Osteocyte (in vitro differentiated cells): ENCODE measurements at places on chromosomes 1 and 21. TPM values are rescaled to one million over a fixed set of nuclear protein-coding genes. Genes with fewer than 3 reads are reported as not detected.

EVA1C gene
- total RNA-seq, result 3.0 and 3.2 TPM in 2 replicates

DNA sequence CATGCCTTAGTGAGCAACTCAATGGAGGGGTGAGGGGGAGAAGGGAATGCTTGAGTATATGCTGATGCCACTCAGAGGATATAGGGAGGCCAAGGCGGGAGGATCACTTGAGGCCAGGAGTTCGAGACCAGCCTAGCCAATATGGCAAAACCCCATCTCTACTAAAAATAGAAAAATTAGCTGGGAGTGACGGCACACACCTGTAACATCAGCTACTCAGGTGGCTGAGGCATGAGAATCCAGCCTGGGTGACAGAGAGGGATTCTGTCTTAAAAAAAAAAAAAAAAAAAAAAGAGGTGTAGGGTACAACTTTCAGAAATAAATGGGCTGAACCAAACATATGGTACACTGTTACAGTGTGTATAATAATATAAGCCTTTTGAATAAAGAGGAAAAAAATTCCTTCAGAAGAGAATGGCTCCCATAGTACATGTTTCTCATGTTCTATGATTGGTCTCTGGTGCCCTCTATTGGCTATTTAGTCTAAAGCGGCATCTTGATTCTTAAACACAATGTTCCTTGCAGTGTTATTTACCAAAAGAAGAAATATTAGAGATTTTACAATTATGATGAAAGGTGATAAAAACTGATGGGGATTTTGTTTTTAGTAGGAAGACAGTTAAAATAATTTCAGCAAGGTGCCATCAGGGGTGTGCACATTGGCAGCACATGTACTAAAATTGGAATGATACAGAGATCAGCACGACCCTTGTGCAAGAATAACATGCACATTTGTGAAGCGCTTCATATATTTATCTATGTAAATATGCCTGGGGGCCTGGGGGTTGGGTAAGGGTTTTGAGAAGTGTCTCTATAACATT, 109.8 kb downstream of the PATJ start:
- H3K4me3 ChIP-seq, result no peak overlapping the region
- no peak for DNase-seq
- H3K27me3 ChIP-seq, result no peaks in the 10 kb centered on the region
- H3K4me1 ChIP-seq, result peaks cover 16% of the 10 kb centered on the region
- H3K36me3 ChIP-seq, result no peaks in the 10 kb centered on the region

- H3K36me3 ChIP-seq, result no peaks in the 10 kb centered on the region
- no peaks in the 10 kb centered on the region for H3K4me1 ChIP-seq
- no peak for DNase-seq
- peaks cover 38% of the 10 kb centered on the region for H3K27me3 ChIP-seq
- no peak overlapping the region for H3K4me3 ChIP-seq
Measured at GRCh38 chr1:215076322-215076721, 6.2 kb upstream of the KCNK2 start.

DNA sequence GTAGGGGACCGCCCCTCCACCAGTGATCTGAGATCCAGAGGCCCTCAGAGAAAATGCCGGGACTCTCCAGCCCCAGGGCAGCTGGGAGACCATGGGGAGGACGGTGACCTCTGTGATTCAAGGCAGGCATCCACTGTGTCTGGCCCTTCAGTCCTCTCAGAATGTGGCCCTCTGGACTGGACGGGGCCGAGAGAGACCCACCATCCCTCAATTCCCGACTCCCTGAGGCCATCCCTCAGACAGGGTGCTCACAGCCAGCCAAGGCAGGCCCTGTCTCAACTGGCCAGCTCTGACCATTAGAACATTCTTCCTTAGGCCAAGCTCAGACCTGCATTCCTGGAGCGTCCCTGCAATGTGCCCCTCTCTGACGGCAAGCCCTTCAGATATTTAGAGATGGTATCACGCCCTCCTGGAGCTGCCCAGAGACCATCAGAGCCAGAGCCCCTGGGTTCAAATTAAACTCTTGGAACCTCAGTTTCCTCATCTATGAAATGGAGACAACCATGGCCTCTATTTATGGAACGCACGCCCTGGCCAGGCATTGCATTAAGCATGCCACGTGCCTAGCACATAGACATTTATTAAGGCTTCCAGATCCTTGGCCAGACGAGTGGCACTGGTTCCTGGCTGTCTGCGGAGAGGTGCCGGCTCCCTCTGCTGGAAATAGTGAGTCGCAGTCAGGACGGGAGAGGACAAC, 9.6 kb upstream of the EPS8L3 start:
- no peaks in the 10 kb centered on the region for H3K27me3 ChIP-seq
- no peak overlapping the region for H3K27ac ChIP-seq
- DNase-seq, result peak; percentile 93
- no peaks in the 10 kb centered on the region for H3K36me3 ChIP-seq
- peaks cover 12% of the 10 kb centered on the region for H3K4me1 ChIP-seq

DNA sequence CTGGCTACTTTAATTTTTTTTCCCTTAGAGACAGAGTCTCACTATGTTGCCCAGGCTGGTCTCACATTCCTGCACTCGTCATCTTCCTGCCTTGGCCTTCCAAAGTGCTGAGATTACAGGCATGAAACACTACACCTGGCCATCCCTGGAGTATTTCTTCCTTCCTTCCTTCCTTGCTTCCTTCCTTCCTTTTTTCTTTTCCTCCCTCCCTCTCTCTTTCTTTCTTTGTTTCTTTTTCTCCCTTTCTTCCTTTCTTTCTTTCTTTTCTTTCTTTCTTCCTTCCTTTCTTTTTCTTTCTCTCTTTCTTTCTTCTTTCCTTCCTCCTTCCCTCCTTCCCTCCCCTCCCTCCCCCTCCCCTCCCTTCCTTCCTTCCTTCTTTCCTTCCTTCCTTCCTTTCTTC, 46.4 kb upstream of the PM20D1 start:
- no peaks in the 10 kb centered on the region for H3K4me1 ChIP-seq
- no peak overlapping the region for H3K27ac ChIP-seq

DNA sequence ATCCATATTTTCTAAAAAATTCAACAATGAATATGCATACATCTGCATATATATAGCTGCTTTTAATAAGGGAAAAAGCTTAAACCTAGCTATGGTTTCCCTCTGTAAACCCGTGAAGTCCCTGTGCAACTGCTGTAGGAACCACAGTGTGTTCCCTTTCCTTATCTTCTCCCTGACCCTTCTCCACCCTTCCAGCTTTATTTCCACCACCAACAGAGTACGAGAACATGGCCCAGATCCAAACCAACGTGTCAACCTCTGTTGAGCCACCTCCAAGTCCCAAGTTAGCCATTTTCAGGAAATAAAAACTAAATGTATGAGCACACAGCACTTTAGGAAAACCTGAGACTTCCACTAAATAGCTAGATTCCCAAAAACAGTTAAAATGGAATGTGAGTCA, 20.3 kb downstream of the SUSD4 start:
- no peak for DNase-seq
- H3K27me3 ChIP-seq, result peaks cover 5% of the 10 kb centered on the region
- H3K36me3 ChIP-seq, result no peaks in the 10 kb centered on the region
- H3K4me3 ChIP-seq, result no peak overlapping the region
- no peak overlapping the region for H3K27ac ChIP-seq

GRCh38 chr1:8113262-8114220, 87.4 kb upstream of the ERRFI1 start:
- DNase-seq, result no peak
- peaks cover 58% of the 10 kb centered on the region for H3K4me1 ChIP-seq
- H3K36me3 ChIP-seq, result peaks cover 3% of the 10 kb centered on the region
- peak overlapping the region; percentile 88 for H3K27ac ChIP-seq

TMEM269 gene
- total RNA-seq, result 0.21 and 0.67 TPM in 2 replicates

- peaks cover 23% of the 10 kb centered on the region for H3K27me3 ChIP-seq
- DNase-seq, result no peak
- no peak overlapping the region for H3K4me3 ChIP-seq
- no peak overlapping the region for H3K27ac ChIP-seq
- peaks cover 12% of the 10 kb centered on the region for H3K4me1 ChIP-seq
Measured at GRCh38 chr1:203034422-203035110, 8.3 kb downstream of the PPFIA4 start.

GRCh38 chr1:154833209-154833608, 36.9 kb downstream of the KCNN3 start:
- no peaks in the 10 kb centered on the region for H3K36me3 ChIP-seq
- peaks cover 24% of the 10 kb centered on the region for H3K27me3 ChIP-seq
- H3K27ac ChIP-seq, result no peak overlapping the region
- no peak for DNase-seq
- H3K4me3 ChIP-seq, result no peak overlapping the region

TAS1R3 gene
- total RNA-seq, result 0.57 and 0.97 TPM in 2 replicates

CASQ2 gene
- total RNA-seq, result not detected in 2 replicates

DNA sequence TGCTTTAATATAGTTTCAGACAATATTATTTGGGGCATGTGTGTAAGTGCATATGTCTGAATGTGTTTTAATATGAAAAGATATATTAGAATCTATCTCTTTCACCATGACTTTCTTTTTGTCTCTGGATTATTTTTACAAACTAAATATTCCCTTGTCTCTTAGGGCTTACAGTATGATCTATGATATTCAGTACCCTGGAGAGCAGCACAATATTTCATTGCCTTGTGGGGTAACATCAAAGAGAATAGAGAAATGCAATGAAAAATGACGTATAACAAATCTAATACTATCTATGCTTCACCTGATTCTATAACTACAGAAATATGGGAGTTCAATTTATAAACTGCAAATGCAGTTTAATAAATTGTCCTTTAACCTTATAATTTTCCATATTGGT, 2084.5 kb downstream of the MRPL39 start:
- no peak overlapping the region for H3K27ac ChIP-seq
- H3K27me3 ChIP-seq, result no peaks in the 10 kb centered on the region
- H3K4me1 ChIP-seq, result no peaks in the 10 kb centered on the region
- no peak for DNase-seq
- no peaks in the 10 kb centered on the region for H3K36me3 ChIP-seq

AMY2A gene
- not detected in 2 replicates for total RNA-seq

GRCh38 chr1:87437663-87438295, 109.1 kb downstream of the LMO4 start:
- DNase-seq, result no peak
- H3K4me3 ChIP-seq, result no peak overlapping the region
- peaks cover 7% of the 10 kb centered on the region for H3K27me3 ChIP-seq
- H3K4me1 ChIP-seq, result no peaks in the 10 kb centered on the region
- no peaks in the 10 kb centered on the region for H3K36me3 ChIP-seq
- H3K27ac ChIP-seq, result no peak overlapping the region

CNR2 gene
- not detected in 2 replicates for total RNA-seq

GRCh38 chr21:16742131-16742641, 770.7 kb upstream of the CXADR start:
- no peaks in the 10 kb centered on the region for H3K36me3 ChIP-seq
- H3K27me3 ChIP-seq, result no peaks in the 10 kb centered on the region
- no peak for DNase-seq
- no peak overlapping the region for H3K4me3 ChIP-seq
- H3K4me1 ChIP-seq, result peaks cover 1% of the 10 kb centered on the region

DNA sequence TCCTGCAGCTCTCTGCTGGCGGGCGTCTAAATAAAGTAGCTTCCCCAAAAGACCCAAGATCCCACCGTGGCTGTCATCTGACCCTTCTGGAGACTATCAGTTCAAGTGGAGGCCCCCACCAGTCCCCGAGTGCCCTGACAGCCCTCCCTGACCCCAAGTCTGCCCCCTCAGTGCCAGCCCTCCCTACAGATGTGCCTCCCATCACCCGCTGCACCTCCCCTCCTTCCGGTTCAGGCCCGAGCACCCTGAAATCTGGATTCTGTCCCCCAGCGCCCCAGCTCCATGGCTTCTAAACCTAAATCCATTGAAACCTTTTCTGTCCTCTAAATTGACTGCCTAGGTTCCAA, 595 bp downstream of the IL10RB start:
- peak overlapping the region; percentile 86 for H3K27ac ChIP-seq
- H3K4me3 ChIP-seq, result peak overlapping the region; percentile 89
- no peak for DNase-seq
- H3K4me1 ChIP-seq, result peaks cover 25% of the 10 kb centered on the region
- H3K36me3 ChIP-seq, result peaks cover 18% of the 10 kb centered on the region

DNA sequence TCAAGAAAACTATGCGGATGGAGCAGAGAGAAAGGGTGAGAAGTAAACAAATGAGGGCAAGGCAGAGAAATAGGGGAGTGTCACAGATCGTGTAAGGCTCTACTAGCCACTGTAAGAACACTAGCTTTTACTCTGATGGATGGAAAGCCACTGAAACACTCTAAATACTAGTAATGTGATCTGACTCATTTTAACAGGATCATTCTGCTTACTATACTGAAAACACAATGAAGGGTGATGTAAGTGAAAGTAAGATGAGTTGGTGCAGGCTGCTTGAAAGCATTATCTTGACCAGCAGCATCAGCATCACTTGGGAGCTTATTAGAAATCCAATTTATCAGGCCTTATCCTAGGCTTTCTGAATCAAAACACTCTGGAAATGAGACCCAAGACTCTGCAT, 32.7 kb downstream of the TUT4 start:
- no peak for DNase-seq
- no peaks in the 10 kb centered on the region for H3K27me3 ChIP-seq
- H3K4me3 ChIP-seq, result no peak overlapping the region
- H3K4me1 ChIP-seq, result peaks cover 7% of the 10 kb centered on the region
- peaks cover 14% of the 10 kb centered on the region for H3K36me3 ChIP-seq

DNA sequence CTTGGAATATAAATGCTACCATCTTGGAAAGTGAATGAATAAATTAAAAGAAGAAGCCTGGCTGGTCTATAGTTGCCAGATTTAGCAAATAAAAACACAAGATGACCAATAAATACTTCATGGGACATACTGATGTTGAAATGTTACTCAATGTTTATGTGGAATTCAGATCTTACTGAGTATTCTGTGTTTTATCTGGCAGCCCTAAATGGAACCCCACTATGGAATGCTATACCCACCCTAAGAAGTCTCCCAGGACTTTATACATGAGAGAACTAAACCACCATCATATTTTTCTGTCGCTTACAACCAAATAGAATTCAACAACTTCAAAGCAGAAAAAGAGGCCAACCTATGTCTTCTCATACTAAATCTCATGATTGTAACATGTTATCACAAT, 177.6 kb upstream of the HMCN1 start:
- H3K4me1 ChIP-seq, result peaks cover 29% of the 10 kb centered on the region
- DNase-seq, result no peak
- no peaks in the 10 kb centered on the region for H3K27me3 ChIP-seq
- H3K4me3 ChIP-seq, result no peak overlapping the region

- no peaks in the 10 kb centered on the region for H3K36me3 ChIP-seq
- H3K27ac ChIP-seq, result no peak overlapping the region
- DNase-seq, result no peak
- H3K4me1 ChIP-seq, result no peaks in the 10 kb centered on the region
Measured at GRCh38 chr1:221778535-221779142, 36.8 kb upstream of the DUSP10 start.

TRIM67 gene
- 0.32 and 0.39 TPM in 2 replicates for total RNA-seq

DNA sequence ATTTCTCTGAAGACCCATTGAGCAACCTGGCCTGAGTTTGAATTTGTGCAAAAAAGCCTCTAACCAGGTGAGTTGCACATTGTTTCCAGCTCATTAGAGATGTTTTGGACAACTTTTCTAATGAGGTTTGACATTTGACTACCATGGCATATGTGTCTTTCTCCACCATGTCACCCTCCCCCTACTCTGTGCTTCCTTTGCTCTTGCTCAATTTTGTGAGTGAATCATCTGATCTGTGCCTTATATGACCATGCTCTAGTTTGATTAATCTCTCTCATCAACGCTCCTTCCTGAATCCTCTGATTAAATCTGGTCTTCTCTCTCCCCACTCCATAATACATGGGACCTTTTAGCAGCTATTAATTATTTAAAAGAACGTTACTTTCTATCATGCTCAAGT, 144.8 kb upstream of the SAMSN1 start:
- no peaks in the 10 kb centered on the region for H3K27me3 ChIP-seq
- H3K27ac ChIP-seq, result no peak overlapping the region
- no peaks in the 10 kb centered on the region for H3K36me3 ChIP-seq

- no peak overlapping the region for H3K4me3 ChIP-seq
- no peak for DNase-seq
- no peaks in the 10 kb centered on the region for H3K27me3 ChIP-seq
- H3K36me3 ChIP-seq, result peaks cover 5% of the 10 kb centered on the region
- H3K27ac ChIP-seq, result no peak overlapping the region
Measured at GRCh38 chr21:38429011-38429410, 69.3 kb downstream of the ERG start.

KRTAP19-5 gene
- total RNA-seq, result not detected in 2 replicates
